Uterus (tissue), 4 donors: ENCODE measurements at places on chromosomes 13 and 19.

- DNase-seq: no peak
Measured at GRCh38 chr13:109699628-109700071, 86.7 kb downstream of the IRS2 start.

DNA sequence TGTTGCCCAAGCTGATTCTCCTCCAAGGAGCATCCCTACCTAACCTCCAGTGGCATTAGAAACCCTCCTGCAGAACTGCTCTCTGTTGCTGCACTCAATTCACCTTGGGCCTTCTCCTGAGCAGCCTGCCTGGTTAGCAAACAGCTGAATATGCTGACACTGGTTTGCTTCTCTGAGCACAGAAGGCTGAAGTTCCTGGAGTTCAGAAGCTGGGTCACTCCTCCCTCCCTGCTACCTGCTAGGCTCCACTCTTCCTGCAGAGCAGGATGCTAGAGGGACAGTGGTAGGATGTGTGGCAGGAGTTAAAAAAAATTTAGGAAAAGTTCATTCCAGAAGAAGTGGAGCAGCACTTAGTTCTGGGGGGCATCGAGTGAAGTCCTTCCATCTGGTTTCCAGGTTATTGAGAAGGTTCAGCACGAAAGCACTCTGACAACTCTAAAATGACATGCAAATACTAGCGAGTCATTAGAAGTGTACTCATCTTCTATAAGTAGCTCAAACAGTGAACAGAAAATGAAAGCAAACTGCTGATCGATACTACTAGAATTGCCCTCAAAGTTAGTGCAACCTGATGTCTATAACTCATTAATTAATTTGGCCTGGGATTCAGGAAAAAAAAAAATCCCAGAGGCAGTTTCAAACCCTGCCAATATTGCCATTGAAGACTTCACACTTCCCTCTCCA is 293.7 kb downstream of the POU4F1 start:
- DNase-seq: no peak

DNA sequence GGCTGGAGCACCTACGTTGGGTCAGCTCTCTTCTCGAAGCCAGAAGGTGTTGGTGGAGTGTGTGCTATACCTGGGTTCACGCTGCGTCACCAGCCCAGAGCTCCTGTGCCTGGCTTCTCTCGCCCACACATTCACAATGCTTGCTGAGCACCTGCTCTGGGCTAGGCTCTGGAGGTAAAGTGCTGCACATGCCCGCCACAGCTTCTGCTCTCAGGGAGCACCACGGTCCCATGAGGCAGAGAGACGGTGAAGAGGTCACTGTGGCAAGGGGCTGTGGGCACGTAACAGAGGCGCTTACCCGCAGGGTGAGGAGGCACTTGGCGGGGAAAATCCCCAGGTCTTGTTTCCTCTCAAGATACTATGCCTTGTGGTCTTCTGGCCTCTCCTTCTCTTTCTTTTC is 174.2 kb downstream of the TEX29 start:
- no peak for DNase-seq

DNA sequence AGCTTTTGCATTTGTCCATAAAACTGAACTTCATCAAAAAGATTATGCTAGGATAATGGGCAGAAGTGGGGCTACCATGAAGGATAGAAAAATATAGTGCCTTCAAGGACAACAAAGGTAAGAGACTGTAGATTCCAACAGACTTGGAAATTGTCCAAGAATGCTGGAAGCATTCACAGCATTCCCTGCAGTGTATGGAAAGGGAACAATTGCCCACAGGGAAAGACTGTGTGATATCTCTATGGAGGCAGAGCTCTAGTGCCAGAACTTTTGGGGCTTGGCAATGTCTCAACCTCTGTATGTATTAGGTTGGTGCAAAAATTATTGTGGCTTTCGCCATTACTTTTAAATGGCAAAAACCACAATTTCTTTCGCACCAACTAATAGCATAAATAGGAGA is 1598.8 kb upstream of the MIR17HG start:
- no peak for DNase-seq

DNA sequence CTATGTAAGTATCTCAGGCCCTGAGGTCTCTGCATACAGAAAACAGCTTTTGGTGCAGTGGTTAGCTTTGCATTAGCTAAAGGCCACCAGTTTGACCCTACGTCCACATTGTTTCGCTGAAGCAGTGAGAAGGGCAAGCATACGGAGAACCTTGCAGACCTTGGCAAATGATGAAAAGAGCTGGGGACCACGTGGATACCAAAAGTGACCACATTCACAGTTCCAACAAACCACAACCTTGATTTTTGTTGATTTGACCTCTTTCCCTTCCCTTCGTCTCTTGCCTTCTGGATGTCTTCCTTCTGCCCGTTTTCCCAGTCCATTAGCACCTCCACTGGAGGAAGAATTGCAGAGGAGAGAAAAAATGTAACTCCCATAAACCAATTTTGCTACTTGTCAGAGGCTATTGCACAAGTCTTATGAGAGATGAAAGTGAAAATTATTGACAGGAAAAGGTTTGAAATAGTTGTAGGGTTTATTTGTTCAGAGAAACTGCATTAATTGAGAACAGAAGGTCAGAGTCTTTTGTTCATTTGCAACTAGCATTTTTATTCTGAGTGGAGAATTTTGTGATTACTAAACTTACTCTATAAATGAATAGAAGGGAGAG is 293.9 kb upstream of the HTR2A start:
- no peak for DNase-seq
